ENCODE measurements at places on chromosomes 16 and 17.

DNA sequence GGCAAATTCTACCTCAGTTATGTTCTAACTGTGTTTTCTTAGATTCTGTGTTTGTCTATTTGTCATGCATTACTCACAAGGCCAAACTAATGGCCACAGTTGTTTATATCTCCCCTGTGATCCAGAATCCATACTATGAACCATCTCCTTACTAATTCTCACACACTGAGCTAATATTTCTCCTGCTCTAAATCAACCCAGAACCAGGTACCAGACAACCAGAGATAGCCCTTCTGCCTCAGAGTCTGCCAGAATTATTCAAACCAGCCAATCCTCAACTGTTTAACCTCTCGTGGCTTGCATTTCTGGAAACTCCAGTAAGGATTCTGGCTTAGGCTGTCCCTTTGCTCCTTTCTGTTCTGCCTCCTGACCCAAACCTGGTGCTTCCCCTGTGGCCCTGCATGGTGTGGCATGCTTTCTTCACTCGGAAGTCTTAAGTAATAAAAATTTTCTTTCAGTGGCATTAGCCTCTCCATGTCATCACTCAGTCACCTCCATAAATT, 59.4 kb downstream of the EFCAB5 start:
- no peak for DNase-seq

DNA sequence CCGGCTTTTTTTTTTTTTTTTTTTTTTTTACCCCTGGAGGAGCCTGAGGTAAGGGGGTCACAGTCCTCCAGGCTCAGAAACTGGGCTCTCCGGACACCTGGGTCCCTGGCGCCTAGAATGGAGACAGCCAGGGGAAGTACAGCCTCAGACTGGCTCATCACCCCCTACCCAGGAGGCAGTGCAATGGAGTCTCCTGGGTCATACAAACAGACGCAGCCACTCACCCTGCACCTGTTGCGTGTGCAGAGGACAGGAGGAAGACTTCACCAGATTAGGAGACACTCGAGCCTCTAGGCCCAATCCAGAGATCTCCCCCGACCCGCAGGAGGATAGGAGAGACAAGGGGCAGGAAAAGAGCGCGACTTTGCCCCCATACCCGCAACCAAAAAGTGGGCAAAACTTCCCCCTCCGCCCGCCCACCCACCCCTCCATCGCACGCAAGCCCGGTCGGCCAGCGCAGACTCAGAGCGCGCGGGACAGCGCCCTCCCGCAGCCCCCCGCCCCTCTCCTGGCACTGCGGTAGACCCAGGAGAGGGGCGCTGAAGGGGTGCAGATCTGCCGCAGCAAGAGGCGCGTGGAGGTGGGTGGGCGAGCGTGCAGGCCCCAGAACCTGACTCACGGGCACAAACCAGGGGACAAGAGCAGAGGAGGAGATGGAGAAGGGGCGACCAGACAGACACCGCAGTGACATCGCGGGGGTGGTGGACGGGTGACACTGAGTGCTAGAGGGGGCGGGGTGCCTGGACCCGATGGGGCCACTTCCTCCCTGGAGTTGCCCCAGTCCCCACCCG, 900 bp downstream of the HAP1 start:
- no peak for DNase-seq

DNA sequence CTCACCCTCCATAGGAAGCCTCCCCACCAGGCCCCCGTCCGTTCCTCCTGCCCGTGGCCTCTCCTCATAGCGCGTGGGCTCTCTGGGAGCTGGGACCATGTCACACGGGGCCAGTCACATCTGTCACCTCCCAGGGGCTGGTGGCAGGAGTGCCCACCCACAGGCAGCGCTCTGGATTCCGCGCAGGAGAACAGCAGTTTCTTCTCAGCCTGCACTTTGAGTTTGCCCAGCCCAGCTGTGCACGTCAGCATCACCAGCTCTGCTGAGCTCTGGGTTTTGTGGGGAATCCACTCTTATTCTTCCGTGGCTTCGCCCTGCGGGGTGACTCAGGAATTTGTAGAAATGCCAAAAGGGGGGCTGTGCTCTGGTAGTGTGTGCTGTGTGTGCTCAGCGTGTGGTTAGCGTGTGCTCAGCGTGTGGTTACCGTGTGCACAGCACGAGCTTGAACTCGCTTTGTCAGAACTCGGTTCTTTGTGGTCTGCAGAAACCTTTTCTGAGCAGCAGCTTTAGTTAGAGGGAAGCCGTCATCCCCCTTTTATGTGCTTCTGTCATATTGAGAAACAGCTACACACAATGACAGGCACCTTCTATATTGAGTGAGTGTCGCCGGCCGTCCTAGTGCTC, 3.2 kb downstream of the ACSF3 start:
- peak; percentile 85 for DNase-seq

DNA sequence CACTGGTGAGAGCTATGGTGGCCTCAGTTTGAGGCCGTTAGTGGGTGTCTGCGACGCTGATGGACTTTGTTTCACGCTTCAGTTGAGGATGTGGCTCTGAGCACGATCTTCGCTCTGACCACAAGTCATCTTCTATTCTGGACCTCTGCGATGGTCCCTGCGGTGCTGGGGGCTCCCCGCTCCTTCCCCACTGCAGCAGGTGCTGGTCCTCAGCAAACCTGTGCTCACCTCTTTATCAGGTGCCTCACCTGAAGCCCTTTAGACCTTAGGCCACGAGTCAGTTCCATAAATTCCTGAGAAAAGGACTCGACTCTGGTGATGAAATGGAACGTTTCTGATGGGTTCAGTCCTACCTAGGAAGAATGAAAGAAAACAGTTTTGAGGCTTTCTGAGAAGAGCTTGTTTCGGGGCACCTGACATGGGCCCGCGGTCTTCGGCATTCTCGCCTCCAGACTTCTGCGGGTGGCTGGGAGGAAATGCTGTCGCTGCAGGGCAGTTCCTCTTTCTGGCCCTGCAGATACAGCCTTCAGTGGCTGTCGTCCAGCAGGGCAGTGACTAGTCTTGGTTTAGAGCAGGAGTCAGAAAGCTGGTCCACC, 4.7 kb downstream of the KCTD5 start:
- DNase-seq, result no peak

- no peak for DNase-seq
Measured at GRCh38 chr16:14321542-14321941, 250.4 kb downstream of the MRTFB start.

GRCh38 chr16:56732366-56732765, 2.4 kb downstream of the NUP93 start:
- no peak for DNase-seq

- no peak for DNase-seq
Measured at GRCh38 chr16:19213885-19214284, 45.8 kb downstream of the SYT17 start.

DNA sequence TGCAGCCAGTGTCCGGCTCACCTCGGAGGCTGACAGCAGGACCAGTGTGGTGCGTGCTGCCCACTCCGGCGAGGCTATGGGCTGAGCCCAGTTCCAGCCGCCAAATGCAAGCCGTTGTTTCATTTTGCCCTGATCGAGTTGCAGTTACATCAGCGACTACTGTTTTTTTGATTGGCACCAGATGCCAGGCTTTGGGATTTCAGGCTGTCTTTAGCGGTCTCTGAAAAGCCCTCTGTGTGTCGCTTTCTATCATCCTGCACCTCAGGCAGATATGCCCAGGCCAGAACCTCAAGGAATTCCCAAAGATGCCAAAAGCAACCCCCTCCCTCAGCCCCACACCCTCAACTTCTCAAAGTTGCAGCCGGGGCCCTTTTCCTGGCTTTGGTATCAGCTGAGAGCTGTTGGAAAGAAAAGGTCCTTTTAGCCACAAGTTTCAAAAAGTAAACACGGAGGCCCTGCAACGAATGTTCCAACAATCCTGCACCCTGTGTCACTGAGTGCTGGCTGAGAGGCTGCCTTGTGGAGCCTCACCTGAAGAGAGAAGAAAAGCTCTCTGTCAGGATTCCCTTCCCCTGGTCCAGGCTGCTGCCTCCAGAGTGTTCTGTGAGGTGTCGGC, 58.9 kb downstream of the WWP2 start:
- no peak for DNase-seq

- DNase-seq, result no peak
Measured at GRCh38 chr17:1013729-1014090, 16.8 kb downstream of the TIMM22 start.

DNA sequence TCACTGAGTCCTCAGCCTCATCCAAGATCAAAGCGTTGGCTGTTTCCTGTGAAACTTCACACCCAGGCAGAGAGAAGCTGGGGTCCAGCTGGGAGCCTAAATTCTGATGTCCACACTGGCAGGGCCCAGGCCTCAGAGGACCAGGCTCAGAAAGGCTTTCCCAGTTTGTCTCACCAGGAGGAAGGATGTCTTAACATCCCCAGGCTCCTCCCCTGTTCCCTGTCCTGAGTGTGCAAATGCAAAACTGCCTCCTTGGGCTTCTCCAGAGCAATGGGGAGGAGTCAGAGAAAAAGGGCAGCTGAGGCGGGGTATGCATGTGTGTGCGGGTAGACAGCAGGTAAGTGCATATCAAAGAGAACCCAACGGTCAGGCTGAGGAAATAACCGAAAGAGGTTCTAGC, 45.7 kb downstream of the CUEDC1 start:
- DNase-seq, result no peak

Measured in CD8-positive, alpha-beta T cell (primary cell).